ENCODE measurements at places on chromosomes 2 and 18.

GRCh38 chr2:177313162-177313781, 48.7 kb upstream of the NFE2L2 start:
- no peak for DNase-seq

- DNase-seq, result no peak
Observed at GRCh38 chr2:26054598-26055348, 20.9 kb downstream of the RAB10 start.

GRCh38 chr2:196131384-196131937, 39.9 kb downstream of the STK17B start:
- no peak for DNase-seq

DNA sequence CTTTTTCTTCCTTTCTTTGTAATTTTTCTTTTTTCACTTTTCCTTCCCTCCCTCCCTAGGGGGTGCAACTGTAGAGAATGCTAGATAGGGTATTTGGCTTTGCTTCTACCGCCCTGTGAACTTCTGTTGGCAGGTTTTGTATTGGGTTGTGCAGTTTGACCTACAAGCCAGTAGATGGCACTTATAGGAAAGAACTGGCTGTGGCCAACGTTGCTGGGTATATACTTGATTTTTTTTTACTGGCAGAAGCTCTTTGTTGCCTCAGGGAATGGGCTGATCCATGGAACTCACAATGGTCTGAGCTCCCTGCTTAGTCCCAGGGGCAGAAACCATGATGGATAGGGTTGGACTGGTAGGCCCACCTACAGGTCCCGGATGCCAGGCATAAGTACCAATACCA, 1019.5 kb upstream of the LRRTM1 start:
- DNase-seq, result no peak

GRCh38 chr18:63820694-63821093, 45.5 kb downstream of the SERPINB7 start:
- no peak for DNase-seq

- DNase-seq, result no peak
Observed at GRCh38 chr2:222811828-222812227, 49.0 kb upstream of the ACSL3 start.

- DNase-seq, result no peak
Observed at GRCh38 chr2:46167406-46167805, 129.8 kb upstream of the EPAS1 start.

GRCh38 chr2:146438246-146438645, 1406.6 kb upstream of the ACVR2A start:
- no peak for DNase-seq

DNA sequence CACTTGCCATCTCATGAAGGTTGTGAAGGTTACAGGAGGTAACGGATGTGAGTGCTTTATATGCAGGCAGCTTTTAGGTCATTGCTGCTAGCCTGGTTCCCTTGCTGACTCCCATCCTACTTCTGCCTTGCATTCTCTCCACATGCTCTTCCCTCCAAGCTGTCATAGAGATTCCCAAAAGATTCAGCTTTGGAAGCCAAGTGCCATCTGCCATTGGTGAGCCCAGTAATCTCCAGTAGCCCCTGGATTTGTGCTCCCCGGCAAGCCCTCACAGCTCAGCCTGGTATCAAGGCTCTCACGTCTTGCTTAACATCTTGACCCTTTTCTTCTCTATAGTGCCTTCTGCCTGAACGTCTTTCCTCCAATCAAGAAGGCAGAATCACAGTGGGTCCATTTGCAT, 61.6 kb downstream of the MYT1L start:
- no peak for DNase-seq

DNA sequence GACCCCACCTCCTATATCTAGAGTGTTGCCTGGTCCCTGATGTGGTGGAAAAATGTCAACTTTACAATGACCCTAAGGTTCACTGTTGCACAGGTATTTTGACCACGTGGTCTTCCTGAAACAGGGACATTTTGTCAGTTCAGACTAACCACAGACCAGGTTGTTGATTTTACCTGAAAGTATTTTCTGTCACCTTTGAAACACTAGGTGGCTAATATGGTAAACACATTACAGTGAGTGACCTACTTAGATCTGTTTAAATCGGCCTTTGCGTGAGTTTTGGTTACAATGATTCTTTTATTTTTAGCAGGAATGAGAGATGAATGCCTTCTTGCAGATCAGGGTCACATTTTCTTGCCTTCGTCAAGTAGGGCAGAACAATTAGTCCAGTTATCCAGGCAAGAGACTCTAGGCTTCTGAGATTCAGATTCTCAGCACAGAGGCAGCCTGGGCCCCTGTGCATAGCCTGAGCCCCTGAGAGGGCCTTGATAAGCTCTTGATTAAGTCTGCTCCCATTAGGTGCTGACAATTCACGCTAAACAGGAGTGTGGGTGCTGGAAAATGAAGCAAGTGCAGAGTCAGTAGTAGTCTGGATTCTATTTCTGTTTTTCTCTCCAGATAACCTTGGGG, 226.2 kb downstream of the KCNS3 start:
- DNase-seq, result no peak

GRCh38 chr2:106960683-106961161, 74.8 kb upstream of the ST6GAL2 start:
- DNase-seq, result no peak

DNA sequence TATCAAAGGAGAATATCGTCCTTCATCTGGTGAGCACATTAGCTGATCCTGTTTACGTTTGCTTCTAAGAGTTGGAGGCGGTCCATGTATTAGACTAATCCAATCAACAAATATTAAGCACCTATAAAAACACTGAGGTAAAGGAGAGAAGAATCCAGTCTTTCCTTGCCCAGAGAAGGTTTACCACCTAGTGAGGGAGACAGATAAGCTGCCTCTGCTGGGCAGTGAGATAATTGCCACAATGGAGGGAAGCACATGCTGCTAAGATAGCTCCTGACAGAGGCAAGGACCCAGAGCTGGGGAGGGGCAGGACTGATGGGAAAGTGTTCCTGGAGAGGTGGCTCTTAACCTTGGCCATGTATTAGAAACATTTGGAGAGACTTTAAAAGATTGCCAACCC, 36.7 kb upstream of the ST8SIA5 start:
- no peak for DNase-seq

GRCh38 chr2:85680707-85681371, 12.8 kb upstream of the SFTPB start:
- DNase-seq, result peak; percentile 20

DNA sequence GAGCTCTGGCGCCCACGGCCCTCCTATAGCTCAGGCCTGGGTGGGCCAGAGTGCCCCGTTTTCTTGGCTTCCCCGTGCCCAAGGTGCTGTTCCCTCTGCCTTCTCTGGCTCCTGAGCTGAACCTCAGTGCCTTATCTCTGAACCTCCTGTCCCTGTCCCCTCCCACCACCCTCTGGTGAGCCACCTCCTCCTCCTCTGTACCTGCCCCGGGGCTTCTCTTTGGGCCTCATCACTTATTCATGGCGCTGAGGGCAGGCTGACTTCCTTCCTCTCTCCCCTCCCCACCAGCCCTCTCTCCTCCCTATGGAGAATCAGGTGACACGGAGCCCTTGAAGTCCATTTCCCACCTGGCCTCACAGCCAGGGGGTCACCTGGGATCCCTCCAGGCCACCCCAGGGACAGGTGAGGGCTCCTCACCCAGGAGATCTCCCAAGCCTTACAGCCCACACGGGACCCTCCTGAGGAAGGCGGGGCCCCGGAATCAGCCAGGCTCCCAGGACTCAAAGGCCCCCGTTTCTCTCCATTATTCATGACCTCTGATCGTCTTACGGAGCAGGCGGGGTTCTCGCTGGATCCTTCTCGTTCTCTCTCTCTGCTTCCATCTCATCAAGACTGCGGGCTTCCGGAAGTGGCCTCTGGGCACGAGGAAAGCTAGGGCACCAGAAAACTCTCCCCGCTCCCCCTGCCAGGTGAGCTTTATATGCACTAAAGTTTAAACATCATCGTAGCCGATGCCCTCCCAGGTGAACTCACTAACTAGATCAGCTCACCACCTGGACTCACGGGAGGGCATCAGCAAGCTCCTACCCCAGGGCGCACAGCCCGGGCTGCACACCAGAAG, at the start of gene LOXHD1:
TSS of gene LOXHD1 (minus strand) at position 106 of the 841 bp plus-strand sequence. CDS start 187 bp downstream, outside the sequence.
- no peak for DNase-seq

DNA sequence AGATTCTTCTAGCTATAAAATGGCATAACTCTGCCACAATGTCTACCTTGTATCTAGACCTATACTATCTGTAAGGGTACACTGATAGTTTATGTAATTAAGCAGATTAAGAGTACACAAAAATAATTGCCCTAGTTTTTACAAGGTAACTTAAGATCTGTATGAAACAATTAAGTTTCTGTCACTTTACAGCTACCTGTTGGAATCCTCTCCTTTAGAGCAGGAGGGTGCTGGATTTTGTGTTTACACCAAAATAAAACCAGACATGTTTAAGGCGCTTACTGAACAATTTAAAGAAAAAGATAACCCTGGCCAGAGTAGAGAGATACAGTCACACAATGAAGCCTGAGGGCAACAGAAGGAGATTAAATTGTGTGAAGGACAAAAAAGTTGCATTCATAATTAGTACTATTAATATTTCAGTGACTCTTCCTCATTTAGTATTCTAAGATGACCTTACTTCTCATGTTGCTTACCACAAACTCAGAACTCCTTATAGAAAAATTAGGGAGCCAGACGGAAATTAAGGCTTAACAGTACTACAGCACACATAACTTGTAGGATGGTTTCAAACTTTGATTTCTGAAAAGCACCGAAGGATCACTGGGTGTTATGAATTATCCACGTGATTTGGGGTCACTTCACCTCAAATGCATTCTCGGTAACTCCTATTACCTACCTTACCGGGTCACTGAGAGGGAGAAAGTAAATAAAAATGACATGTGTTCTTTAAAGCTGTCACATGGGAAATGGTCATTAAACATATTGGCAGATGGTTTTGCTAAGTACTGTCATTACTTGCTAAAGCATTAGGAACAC, 1.0 kb downstream of the DARS1 start:
- DNase-seq, result no peak

GRCh38 chr2:146451972-146452371, 1392.9 kb upstream of the ACVR2A start:
- DNase-seq, result no peak

DNA sequence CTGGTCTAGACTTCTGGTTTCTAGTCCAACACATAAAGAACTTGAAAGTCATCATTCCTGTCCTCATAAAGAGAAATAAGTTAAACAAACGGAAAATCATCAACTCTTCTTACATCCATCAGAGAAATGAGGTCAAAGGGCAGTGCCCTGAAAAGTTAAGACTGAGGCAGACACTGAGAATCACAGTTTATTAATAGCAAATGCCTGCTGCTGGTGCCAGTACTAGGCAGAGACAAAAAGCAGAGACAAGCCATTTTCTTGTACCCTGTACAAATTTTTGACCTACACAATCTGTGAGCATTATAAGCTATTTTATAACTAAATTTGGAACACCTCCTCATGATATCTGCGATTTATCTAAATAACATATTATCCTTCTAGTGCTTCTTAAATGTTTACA, 36.8 kb downstream of the ATF2 start:
- DNase-seq, result no peak

DNA sequence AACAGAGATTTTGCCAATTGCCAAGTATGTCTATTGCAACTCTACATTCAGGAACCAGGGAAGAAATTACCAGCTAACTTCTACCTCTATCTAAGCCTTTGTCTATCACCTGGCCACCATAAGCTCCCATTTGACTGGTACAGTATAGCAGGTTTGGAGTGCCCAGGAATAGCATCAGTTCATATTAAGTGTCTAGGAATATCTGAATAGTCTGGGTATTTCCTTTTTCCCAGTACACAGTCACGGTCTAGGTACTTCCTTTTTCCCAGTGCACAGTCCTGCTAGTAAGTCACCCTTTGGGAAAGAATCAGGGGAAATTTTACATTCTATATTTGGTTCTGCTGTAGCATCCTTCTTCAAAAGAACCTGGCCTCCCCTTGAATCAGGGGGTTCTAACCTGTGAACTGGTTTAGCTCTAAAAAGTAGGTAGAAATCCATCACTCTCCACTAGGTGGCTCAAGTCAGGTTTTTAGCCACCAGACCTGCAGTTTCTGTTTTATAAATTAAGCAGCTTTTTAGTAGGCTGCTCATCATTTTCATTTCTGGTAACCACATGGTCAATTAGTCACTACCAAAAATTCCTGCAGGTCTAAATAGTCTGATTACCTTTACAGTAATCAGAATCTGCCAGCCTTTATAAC, 49.3 kb upstream of the DNAJC10 start:
- no peak for DNase-seq

- no peak for DNase-seq
Observed at GRCh38 chr18:48934415-48934722, 16.4 kb downstream of the SMAD7 start.

- DNase-seq, result no peak
Observed at GRCh38 chr2:101435001-101435862, 39.7 kb downstream of the RFX8 start.

GRCh38 chr2:108562274-108562673, 28.0 kb downstream of the LIMS1 start:
- no peak for DNase-seq

- no peak for DNase-seq
Observed at GRCh38 chr18:75062297-75062886, 146.5 kb downstream of the PTGR3 start.

GRCh38 chr2:215843579-215843978, 169.8 kb downstream of the MREG start:
- peak; percentile 77 for DNase-seq

GRCh38 chr2:125405816-125406215, 1250.1 kb upstream of the GYPC start:
- no peak for DNase-seq

DNA sequence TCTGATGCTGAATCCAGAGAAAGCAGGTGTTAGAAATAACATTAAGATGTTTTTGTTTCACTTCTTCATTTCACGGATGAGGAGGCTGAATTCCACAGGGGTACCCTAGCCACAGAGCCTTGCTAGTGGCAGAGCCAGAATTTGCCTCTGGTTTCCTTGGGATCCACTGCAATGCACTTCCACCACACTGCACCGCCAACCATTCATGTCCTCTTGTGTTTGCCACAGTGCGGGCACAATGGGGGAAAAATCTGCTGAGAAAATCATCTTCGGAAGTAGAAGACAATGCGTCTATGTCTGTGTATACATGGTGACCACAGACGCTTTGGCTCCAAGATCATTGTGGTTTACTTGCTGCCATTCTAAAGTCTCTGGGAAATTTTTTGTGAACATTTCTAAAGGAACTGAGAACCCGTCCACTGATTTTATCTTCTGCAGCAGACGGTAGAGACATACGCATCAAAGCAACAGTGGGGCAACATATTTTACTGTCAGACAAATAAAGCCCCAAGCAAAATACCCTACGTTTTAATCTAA, 14.9 kb downstream of the ICOS start:
- no peak for DNase-seq

GRCh38 chr2:145909175-145909755, 1389.3 kb upstream of the ZEB2 start:
- DNase-seq, result no peak

GRCh38 chr2:172639823-172640222, 83.9 kb downstream of the PDK1 start:
- no peak for DNase-seq

Data from gastrocnemius medialis (tissue), 4 donors.